ENCODE measurements at places on chromosomes 7 and 10.

- no peak for DNase-seq
These were observed 56.5 kb downstream of the FIGNL1 start for GRCh38 chr7:50393547-50394252.

- DNase-seq, result no peak
These were observed 4.6 kb downstream of the BMI1 start for GRCh38 chr10:22325272-22326144.

- no peak for DNase-seq
These were observed 339.6 kb upstream of the VWC2 start for GRCh38 chr7:49433794-49434193.

GRCh38 chr10:24804392-24804791 lies 80.7 kb upstream of the ARHGAP21 start:
- DNase-seq, result no peak

GRCh38 chr7:57216340-57216739 lies 84.1 kb upstream of the ZNF479 start:
- DNase-seq, result no peak

GRCh38 chr7:156722043-156722826 lies 81.7 kb downstream of the RNF32 start:
- no peak for DNase-seq

GRCh38 chr10:33722067-33722466 lies 387.6 kb upstream of the NRP1 start:
- DNase-seq, result no peak

GRCh38 chr7:101602484-101603241 lies 26.4 kb downstream of the MYL10 start:
- no peak for DNase-seq

DNA sequence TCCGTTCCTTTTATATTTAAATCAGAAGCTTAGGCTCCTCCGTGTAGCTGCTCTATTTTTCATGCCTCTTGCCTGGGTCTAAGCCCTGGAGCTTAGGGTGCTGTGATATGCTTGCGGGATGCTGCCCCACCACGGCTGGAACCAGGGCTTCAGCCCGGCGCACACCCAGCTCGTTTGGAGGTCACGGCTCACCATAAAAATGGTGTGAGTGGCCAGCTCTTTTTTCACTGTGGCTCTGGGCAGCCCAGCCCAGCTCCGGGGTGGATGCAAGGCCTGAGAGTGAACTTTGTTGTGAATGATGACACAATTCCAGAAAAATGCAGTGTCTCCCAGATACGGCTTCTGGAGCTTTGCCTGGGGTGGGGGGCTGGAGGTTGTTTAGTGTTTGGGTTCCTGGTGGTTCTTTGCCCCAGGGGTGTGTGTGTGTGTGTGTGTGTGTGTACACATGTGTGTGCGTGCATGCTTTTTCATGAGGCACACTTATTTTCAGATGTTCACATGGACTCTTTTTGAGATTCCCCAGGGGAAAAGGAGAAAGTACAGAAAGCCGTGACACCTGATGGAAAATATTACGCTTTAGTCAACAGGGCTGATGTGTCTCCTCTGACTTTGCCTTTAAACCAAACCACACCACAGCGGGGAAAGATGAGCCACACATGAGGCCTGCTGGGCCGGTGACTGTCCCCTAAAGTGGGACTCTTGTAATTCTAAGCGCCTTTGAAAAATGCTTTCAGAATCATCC lies 46.2 kb downstream of the GRK5 start:
- DNase-seq, result no peak

- no peak for DNase-seq
These were observed 41.5 kb upstream of the DGKI start for GRCh38 chr7:137888241-137888640.

DNA sequence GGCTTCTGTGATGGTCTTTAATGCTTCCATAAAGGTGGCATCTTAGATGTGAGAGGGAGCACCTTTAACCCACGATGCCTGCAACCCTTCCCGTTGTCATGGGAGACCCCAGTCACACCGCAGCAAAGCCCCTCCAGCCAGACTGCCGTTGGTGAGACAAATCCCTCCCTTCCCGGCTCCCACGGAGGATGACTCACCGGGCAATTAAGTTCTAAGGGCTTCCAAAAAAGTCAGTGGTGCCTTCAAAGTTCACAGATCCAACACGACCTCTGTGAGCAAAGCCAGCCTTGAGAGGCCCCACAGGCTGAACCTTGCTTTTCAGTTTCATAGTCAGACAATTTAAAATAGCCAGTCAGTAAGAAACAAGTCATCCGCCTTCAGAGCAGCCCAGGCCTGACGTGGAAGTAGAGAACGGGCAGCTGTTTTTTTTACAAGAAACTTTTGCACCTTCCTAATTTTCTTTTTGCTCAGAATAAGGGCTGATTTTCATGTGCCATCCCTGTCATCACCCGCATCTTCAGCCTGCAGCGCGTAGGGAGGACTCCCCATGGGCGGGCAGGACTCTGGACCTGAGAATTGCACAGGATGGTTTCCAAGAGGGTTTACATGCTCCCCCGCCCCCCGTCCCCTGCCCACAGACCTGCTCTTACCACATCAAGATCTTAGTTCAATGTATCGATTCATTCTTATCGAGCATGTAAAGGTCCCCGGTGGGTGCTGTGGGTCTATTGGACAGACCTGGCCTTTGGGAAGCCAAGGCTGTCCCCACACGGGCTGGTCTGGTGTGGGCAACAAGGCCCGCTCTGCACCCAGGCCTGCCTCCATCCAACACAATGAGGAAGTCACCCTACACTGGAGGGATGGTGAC lies 333.9 kb downstream of the DNAJB6 start:
- no peak for DNase-seq

DNA sequence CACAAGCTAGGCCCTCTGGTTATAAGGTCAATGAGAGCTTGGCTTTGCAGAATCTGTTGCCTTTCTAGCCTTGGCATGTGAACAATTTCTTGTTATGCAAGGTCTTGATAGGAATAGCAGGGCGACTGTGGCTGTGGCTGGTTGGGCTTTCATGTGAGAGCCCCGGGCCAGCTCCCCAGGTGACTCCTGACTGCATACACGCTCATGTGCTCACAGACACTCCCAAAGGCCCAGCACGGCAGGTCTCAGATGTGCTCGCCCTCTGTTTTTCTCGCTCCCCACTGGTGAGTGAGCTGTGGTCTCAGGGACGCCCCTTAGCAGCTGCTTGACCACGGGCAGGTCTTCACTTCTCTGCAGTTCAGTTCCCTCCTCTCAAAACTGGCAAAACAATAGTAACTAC lies 37.1 kb upstream of the ZNF32 start:
- no peak for DNase-seq

- DNase-seq, result no peak
These were observed 50.1 kb upstream of the PRKAR1B start for GRCh38 chr7:776992-777727.

- DNase-seq, result no peak
These were observed 408.2 kb upstream of the ZMIZ1 start for GRCh38 chr10:78660446-78661106.

DNA sequence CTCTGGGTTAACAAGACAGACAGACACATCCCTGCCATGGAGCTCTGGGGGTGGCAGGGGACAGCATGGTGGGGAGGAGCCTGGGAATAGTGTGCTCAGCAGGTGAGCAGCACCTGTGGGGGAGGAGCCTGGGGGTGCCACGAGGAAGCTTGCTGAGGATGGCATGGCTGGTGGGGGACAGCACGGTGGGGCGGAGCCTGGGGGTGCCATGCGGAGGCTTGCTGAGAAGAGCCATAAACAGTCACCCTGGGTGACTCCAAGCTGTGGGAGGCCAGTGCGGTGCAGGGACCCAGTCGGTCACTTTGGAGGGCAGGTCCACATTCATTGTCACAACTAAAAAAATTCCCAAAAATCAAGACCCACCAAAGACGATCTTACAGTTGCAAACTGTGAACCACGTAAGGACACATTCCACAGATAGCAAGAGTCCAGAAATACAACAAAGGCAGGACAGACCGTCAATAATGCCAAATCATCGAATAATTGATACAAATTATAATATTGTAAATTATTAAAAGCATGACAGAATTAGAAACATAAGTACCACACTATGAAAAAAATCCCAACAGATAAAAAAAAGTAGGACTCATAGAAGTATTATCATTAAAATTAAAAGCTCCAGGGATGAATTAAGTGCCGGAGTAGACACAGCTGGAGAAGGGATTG lies 24.4 kb downstream of the NKX6-2 start:
- no peak for DNase-seq

- no peak for DNase-seq
These were observed 63.3 kb upstream of the AGBL3 start for GRCh38 chr7:134922720-134923704.

DNA sequence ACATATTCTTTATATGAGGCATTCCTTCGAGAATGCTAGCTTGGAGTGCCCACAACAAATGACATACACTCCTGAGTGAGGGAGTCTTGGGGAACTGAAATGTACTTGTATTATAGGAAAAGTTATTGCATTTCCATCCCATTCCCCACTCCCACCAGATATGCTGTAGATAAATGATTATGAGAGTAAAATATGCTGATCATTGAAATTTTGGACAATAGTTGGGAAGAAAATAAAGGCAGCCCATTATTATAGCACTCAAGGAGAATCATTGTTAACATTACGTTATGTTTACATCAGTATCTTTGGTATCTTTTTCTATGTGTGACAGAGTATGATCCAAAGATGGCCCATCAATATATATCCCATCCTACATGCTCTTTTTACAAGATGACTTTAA lies 194.4 kb downstream of the GATA3 start:
- DNase-seq, result no peak

DNA sequence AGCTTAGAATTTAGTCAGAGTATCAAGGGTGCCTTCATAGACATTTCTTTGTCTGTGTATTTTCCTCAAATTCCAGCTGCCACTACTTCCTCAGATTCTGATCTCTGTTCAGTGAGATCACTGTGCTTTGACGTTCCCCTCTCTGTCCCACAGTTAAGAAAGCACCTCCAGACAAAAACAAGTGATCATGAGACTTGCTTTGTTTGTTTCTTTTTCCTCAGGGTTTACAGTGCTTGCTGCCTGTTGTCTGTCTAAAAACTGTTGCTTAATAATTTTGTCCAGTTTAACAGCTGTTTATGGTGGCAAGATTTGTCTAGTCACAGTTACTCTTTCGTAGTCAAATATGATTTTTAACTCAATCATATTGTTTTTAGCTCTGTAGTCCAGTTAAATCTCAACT lies 29.1 kb downstream of the TRUB1 start:
- no peak for DNase-seq

- no peak for DNase-seq
These were observed 724 bp downstream of the CAPZA2 start for GRCh38 chr7:116862951-116863670.

Measured in iPS DF 19.7 (cell line).